ENCODE measurements at places on chromosomes 7 and 10.

GRCh38 chr10:15609246-15609645 lies 110.5 kb downstream of the ITGA8 start:
- DNase-seq: no peak

- no peak for DNase-seq
Observed at GRCh38 chr10:90418869-90419652, 438.8 kb downstream of the HTR7 start.

- no peak for DNase-seq
Observed at GRCh38 chr7:73521636-73522104, 423 bp downstream of the BAZ1B start.

DNA sequence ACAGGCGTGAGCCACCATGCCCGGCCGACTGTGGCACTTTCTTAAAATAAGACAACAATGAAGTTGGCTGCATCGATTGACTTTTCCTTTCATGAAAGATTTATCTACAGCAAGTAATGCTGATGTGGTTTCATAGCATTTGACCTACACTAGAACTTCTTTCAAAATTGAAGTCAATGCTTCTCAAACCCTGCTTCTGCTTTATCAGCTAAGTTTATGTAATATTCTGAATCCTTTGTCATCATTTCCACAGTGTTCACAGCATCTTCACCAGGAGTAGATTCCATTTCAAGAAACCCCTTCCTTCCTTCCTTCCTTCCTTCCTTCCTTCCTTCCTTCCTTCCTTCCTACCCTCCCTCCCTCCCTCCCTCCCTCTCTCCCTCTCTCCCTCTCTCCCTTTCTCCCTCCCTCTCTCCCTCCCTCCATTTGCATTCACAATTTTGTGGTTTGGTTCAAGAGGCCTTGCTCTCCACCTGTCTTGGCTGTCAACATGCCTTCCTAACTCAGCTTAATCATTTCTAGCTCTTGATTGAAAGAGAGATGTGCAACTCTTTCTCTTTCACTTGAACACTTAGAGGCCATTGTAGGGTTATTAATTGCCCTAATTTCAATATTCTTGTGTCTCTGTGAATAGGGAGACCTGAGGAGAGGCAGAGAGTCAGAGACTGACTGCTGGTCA lies 52.1 kb downstream of the HDAC9 start:
- no peak for DNase-seq

GRCh38 chr10:24966962-24967481 lies 14.6 kb upstream of the PRTFDC1 start:
- DNase-seq: no peak

GRCh38 chr7:143205560-143206293 lies 16.1 kb upstream of the TAS2R40 start:
- DNase-seq: no peak

DNA sequence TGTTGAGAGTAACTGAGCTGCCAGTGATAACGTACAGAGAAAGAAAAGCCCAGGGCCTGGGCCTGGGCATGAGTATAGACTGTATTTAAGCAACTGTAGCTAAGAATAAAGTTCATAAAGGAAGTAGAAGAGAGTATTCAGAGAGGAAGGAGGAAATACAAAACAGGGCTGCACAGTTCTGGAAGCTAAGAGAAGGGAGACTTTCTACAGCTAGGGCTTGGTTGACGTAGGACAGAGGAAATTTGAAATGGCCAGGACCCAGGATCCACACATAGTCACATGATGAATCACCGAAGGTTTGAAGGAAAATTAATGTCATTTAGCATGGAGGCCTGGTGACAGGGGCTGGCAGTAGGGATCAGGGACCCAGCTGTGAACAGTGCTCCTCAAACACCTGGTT lies 66.7 kb downstream of the ARL4A start:
- no peak for DNase-seq

GRCh38 chr10:17005621-17006566 lies 123.7 kb downstream of the CUBN start:
- no peak for DNase-seq

DNA sequence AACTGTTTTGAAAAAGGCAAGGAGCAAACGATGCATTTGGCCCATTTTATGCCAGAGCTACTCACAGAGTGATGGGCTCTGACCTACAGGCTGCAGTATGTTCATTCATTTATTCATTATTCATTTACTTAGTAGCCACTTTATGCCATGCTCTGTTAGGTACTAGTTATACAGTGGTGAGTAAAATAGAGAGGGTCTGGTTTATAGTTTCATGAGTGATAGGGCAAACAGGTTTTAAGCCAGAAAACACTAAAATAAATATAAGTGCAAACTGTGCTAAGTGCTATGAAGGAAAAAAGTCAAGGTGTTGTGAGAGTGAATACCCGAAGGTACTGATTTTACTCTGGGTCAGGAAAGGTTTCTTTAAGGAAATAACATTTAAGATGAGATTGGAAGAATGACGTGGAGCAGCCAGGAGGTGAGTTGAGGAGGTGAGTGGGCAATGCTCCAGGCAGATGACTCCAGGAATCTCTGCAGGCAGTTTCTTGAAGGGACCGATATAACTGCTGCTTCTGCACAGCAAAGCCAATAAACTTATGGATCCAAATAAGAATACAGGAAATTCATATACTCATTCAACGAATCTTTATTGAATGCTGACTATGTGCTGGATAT lies 56.9 kb upstream of the FAM133B start:
- no peak for DNase-seq

DNA sequence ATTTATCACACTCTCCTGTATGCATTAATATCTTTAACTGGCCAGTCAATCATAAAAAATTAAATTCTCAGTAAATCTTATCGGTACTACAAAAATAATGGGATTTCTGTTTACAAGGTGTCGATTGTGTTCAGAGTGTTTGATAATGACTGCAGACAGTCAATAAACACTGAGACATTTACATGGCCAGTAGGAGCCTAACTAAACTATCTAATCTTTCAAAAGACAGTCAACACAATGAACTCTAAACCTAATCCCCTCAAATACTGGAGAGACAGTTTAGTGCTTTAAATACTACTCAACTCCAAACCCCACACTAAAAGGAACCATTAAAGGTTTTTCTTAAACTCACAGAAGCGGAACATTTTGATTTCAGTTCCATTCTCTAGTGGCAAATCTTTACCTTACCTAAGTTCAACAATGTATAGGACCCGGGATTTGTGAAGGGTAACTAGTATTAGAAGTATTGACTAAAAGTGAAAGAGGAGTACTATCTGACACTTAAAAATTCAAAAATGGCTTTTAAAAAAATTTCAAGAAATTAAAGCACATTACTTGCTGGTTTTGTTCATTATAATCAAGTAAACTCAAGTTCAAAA lies 37.3 kb upstream of the EXOC6 start:
- no peak for DNase-seq

DNA sequence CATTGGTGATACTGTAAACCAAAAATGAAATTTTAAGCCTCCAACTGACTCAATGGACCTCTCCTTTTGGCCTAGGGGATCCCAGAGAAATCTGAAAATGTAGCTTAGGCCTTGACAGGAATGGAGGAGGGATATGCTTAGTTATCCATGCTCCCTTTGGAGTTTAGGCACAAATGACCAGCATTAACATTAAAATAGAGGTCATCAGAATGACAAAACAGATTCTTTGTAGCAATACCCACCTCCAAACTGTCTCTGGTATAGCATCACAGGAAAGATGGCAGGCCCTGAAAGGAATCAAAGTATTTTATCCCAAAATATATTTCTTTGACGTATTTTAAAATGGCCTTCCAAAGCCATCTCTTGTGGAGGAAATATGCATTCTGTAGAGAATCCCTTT lies 39.1 kb upstream of the LRRN3 start:
- DNase-seq: no peak

- no peak for DNase-seq
Observed at GRCh38 chr7:105990727-105991453, 27.8 kb downstream of the CDHR3 start.

DNA sequence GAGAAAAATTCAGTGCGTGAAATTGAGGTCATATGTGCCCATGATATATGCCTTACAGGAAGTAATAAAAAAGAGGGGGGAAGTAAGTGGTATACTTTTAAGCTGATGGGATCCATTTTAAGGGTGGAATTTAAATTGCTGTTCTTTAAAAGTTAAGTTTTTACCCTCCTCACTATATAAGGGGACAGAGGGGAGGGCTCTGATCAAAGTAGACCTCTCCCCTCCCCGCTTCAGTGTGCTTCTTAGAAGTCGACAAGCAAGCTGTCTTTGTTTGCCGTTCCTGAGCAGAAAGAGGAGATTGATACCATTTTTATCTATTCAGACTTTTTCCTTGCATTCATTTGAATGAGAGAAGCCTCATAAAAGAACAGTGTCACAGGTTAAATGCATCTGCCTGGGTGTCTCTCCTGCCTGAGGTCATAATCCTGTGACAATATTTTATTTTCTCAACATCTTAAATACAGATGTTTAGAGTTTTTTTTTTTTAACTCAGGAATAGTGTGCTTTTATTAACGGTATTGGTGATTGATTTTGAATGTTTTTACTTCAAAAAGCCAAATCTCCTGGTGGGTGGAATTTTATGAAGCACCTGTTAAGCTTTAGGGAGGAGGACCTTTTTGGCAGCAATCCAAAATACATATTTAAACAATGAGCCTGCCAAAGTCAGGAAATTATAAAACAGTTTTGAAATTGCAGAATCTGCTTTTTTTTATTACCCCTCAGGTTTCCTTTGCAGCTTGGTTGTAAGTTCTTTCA lies 141.7 kb downstream of the KAT6B start:
- DNase-seq: peak; percentile 68

- DNase-seq: no peak
Observed at GRCh38 chr10:4596951-4597350, 229.1 kb upstream of the AKR1E2 start.

DNA sequence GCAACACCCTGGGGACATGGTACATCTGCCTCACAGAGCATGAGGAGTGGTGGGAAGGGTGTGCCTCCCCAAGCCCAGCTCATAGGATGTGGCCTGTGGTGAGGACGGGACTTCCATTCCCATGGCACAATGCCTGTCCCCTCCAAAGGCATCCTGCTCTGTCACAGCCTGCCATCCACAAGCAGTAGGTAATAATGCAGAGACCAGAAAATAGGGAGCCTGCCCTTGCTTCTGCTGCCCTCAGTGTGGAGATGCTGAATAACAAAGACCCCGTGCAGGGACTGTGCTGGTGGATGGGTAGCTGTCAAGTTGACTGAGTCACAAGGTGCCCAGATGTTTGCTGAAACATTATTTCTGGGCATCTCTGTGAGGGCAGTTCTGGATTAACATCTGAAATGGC lies 199.9 kb upstream of the GRB10 start:
- DNase-seq: no peak

DNA sequence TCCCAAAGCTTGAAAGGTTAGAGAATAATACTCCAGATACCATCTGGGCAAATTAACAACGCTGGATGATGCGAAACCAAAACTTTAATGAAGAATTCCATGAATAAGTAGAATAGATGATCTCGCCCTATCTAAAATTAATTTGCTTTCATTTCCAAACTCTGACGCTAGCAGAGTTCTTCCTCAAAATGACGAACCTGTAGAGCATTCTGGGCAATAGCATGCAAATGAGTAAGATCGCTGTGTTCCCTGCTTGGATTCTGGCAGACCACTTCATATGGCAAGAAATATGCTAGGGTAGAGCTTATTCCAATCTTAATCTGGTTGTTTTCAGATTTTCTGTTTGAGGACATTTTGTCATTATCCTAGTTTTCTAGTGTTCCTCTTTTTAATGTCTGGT lies 36.1 kb upstream of the SMNDC1 start:
- no peak for DNase-seq

GRCh38 chr7:25171071-25171470 lies 46.0 kb upstream of the CYCS start:
- DNase-seq: no peak

DNA sequence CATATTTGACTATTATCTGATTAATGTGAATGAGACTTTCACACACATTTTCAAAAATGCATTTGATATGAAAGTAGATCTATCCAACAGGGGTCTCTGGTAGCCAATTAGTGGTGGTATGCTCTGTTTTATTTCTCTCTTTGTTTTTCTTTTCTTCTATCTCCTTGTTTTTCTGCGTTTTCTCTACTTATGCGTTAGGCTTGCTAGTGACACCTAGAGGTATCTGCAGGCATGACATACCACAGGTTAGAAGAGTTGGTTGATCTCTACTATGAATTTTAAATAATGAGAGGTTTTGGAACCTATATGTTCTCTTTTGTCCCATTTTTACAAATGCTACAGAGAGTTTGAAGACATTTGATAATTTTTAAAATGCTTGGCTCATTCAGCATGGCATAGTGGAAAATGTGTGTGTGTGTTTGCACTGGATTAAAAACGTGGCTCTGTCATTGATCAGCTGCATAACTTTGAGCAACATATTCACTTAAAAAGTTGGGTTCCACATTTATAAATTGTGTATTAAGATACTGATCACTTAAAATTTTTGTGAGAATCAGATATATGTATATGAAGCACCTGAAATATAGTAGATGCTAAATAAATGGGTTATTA lies 28.1 kb upstream of the PLXDC2 start:
- DNase-seq: no peak

DNA sequence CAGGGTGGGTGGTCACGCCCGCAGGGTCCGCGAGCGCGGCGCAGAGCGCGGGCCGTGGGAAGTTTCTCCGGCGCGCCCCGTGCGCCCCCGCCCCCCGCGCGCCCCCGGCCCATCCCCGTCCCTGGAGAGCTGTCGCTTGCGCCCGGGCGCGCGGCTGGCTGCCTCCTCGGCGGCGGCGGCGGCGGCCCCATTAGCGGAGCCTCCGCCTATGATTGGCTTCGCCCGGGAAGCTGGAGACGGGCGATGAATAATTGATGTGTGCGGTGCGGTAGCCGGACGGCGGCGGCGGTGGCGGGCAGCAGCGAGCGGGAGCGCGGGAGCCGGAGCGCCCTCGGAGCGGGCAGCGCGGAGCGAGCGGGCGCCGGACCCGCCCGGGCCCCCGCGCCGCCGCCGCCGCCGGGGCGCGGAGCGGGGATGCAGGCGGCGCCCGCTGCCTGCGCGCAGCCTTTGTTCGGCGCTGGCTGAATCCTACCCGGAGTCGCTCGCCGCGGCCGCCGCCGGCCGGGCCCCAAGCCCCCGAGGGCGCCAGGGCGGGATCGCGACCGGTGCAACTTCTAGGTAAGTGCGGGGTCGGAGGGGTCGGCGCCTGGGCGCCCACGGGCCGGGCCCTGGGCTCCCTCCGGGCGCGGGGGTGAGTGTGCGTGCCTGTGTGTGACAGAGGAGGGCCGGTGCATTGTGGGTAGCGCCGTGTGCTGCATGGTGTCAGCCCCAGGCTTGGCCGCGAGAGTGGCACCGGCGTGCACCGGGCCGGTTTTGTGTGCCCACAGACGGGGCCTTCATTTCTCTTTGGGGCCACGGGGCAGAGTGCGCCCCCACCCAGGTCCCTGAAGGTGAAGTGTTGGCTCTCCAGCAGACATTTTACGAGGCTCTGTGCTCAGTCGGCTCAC lies 103.8 kb upstream of the PPIF start:
- no peak for DNase-seq

GRCh38 chr7:2999078-2999500 lies 44.6 kb downstream of the CARD11 start:
- DNase-seq: no peak
